ENCODE measurements at places on chromosomes 11 and 22.

- no peak for DNase-seq
Measured at GRCh38 chr11:105878510-105878909, 143.5 kb downstream of the MSANTD4 start.

GRCh38 chr22:30265823-30266444 is 717 bp downstream of the OSM start:
- no peak for DNase-seq

DNA sequence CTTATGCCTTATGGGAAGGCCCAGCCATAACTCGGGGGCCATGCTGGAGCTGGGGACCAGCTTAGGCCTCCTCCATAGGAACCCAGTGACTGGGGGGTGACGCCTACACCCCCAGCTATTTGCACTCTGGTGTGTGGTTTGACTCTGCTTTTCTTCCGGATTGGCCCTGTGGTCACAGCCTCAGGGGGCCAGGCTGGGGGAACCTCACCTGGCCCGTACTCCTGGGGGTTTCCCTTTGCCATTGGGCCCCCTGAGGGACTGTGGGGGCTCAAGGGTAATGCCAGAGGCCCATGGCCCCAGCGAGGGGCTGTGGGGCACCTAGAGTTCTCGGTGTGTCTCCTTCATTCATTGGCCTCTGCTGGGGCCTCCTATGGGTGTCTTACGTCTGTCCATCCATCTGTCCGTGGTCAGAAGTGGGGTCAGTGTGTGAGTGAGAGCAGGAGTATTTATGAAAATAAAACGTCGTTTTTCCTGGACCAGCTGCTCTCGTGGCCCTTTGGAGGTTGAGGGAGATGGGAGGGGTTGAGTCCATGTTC is 6.3 kb upstream of the SH3BP1 start:
- DNase-seq = no peak

DNA sequence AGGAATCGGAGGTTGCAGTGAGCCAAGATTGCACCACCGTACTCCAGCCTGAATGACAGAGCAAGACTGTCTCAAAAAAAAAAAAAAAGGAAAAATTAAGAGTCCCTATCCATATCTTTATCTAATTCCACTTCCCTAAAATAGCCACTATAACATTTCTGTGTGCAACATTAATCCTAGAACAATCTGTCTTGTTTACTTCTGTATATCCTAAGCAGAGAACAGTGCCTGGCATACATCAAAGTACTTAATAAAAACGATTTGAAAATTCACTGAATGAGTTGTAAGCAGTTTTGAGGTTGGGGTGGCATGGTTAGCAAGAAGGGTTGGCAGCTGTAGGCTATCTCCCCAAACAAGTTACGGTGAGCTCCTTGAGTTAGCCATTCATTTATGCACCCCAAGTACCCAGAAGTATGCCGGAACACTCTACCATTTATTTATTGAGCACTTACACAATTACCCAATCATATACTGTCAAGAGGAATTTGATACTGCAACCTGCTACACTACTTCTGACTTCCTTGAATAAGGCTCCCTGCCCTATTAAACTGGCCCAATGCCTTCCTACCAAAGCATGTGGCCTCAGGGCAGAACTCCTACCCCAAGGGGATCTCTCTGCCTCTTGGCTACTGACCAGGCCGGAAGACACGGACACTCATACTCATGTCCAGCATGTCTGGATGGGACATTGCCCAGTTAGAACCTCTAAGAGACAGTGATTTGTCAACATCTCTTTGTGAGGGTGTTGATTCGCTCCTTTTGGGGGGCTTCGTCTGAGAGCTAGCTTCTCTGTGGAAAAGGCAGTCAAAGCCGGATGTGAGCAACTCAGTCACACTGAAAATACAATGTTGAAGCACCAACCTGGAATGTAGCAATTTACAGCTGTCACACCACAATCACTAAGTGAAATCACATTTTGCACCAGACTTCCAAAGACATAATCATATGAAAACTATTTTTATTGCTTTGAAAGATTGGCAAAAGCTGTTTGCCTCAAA is 16.3 kb upstream of the TMEM41B start:
- DNase-seq = no peak

Data from NCI-H2107 (cell line).